ENCODE measurements at places on chromosomes 2 and 18.

- no peak for DNase-seq
These were observed 10.3 kb downstream of the ERBB4 start for GRCh38 chr2:212528106-212528856.

- no peak for DNase-seq
These were observed 12.2 kb downstream of the PKDCC start for GRCh38 chr2:42060028-42060427.

- peak; percentile 63 for DNase-seq
These were observed 175.7 kb downstream of the ETAA1 start for GRCh38 chr2:67572721-67573435.

DNA sequence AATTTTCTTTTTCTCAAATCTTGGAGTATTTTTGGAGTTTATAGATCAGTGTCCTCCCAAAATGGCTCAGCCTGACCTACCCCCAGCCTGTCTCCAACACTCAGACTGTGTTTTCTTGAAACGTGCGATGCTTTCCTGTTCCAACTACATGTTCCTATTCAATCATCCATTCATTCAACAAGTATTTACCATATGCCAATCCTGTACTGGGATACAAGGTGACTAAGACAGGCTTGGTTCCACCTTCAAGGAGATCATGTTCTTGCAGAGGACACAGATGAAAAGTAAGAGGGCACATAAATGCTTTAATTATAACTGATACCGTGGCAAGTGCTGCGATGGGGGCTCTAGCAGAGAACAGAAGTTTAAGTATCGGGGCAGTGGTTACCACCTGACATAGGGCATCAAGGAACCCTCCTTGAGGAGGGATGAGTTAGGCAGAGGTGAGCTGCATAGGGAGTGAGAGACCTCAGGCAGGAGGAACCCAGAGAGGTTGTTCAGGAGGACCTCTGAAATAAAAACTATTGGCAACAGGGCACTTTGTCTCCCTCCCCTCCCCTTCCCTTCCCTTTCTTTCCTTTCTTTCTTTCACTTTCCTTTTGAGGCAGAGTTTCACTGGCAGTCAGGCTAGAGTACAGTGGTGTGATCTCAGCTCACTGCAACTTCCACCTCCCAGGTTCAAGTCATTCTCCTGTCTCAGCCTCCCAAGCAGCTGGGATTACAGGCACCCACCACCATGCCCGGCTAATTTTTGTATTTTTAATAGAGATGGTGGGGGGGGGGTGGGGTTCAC, 469.0 kb downstream of the EPHA4 start:
- DNase-seq, result no peak

DNA sequence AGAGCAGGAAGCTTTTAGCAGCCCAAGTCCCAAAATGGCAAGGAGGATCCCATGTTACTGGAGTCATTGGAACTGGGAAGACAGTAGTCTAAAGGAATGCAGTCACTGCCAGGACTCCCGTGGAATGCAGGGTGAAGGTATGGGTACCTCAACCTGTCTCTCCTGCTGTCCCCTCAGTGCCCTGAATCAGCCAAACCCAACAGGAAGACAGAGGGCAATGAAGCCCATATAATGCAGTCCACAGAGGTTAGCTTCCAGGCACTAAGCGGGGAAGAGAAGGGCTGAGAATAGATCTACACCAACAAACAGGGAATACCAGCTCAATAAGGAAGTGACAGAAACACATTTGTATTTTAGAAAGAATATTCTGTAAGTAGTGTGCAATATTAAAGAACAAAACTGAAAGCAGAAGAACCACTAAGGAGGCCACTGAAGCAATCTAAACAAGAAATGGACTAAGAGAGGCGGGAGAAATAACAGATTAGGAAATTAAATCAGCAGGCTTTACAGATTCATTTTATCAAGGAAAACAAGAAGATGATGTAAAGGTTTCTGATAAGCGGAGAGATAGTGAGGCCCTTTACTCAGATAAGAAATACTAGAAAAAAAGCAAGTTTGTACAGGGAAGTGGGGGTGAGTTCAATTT, 8.3 kb downstream of the NEMP2 start:
- no peak for DNase-seq

DNA sequence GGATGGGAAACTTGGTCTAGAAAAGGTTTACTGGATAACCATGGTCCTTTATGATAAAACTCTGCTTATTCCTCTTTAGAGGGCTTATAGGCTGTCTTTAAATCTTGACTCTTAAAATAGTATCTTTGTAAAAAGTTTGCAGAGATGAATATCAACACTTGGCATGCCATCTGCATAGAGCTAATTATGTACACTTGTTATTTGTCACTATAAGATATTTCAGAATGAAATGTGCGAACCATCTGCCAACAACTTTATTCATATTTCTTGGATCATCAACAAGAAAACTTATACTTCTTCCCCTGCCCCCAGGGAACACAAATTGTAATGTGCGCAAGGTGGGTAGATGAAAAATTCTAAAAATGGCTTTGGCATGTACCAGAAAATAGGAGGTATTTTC, 653.0 kb upstream of the CHAC2 start:
- no peak for DNase-seq

Measured in fibroblast of the conjunctiva (primary cell).